ENCODE measurements at places on chromosomes 4 and X. TPM values are rescaled to one million over a fixed set of nuclear protein-coding genes. Genes with fewer than 3 reads are reported as not detected.

- DNase-seq: no peak
Observed at GRCh38 chr4:138063581-138063980, 178.6 kb downstream of the SLC7A11 start.

DNA sequence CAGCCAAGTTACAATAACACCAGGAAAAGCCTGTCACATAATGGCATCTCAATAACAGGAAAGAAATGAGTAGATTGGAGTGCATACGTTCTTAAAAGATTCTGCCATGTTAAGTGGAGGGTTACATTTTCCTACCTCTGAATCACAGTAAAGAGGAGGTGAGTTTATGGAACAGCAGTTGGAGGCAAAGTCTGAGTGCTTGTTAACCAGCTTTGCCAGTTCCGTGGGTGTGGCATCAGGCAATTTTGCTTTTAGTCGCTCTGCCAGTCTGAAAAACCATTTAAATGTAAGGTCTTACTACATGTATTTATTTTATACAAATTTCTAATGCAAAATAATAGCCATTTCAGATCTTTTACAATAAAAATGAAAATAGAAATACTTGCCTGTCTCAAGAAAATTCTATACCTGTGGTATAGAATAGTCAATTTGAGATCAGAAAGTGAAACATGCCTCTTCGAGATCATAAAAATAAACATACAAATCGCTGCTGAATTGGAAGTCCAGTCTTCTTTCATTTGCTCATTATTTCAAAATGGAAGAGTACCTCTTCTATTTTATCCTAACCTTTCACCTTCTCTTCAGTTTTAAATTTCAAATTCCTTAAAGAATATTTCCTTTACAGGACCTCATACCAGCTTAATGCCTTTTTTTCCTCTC, 31.4 kb downstream of the GC start:
- DNase-seq: no peak

DNA sequence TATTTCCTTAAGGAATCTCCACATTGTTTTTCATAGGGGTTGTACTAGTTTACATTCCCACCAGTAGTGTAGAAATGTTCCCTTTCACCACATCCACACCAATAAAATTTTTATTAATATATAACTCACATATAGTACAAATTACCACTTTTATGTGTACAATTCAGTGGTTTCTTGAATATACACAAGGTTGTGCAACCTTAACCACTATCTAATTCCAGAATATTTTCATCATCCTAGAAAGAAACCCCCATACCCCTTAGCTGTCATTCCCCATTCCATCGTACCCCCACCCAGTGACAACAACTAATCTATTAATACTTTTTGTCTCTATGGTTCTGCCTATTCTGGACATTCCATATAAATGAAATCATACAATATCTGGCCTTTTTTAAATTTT, 108.3 kb upstream of the USP9X start:
- DNase-seq: no peak

DNA sequence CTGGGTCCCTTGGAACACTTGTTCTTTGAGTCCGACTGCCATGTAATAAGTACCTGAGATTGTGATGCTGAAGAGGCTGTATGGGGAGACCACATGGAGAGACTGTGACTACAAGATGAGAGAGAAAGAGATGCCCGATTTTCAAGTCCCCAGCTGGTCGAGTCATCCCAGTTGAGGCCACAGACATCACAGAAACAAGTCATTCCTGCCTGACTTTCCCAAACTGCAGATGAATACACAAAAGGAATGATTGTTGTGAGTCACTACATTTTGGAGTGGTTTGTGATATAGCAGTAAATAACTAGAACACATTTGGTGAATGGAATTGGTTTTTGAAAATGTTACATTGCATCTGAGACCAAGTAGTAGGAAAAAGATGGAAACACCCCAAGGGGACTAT, 9.0 kb upstream of the YIPF7 start:
- DNase-seq: no peak

GRCh38 chr4:98491899-98492559, 166.4 kb downstream of the TSPAN5 start:
- no peak for DNase-seq

- DNase-seq: no peak
Observed at GRCh38 chrX:55240788-55241340, 20.7 kb downstream of the PAGE5 start.

DNA sequence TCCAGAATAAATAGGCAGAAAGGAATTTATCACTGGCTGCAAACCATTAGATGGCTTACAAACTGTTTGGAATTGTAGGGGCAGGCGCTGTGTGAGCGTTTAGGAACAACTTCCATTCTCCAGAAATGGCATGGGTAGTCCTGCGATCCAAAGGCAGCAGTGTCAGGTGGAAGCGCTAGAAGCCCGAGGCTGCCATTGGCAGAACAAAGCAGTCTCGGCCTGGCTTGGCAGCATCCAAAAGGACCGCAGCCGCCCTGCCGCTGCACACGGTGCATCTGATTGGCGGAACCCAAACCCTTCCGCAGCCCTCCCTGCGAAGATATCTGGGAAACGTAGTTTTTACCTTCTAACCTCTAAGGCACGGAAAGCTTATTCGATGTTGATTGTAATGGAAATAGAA, 23.6 kb upstream of the YTHDC1 start:
- DNase-seq: peak; percentile 69

- no peak for DNase-seq
Observed at GRCh38 chr4:10135260-10135659, 18.7 kb upstream of the WDR1 start.

- DNase-seq: no peak
Observed at GRCh38 chrX:56268888-56269287, 36.7 kb downstream of the KLF8 start.

DNA sequence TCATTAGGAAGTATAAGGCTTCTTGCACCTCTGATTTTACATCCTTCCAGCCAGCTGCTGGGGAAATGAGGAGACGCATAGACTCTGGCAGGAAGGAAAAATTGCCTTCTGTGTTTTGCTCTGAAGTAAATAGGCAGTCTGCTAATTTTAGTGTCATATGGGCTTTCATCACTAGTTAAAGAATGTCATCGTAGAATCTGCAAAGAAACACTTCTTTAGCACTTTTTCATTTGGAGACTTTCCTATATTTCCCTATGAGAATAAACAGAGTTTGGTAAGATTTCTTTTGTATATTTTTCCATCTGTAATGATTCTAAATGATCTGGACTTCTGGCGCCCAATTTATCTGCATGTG, 3.3 kb downstream of the ADGRL3 start:
- DNase-seq: no peak

- DNase-seq: no peak
Observed at GRCh38 chrX:77937291-77937690, 26.8 kb downstream of the ATP7A start.

C4orf36 gene
- total RNA-seq: 0.96 TPM

ACE2 gene
- 7.2 TPM for total RNA-seq

MGARP gene
- 3.8 TPM for total RNA-seq

SLC49A3 gene
- total RNA-seq: 14.4 TPM

Measured in breast epithelium (tissue), 4 donors.